Fibroblast of villous mesenchyme (primary cell): ENCODE measurements at places on chromosomes 6 and 20.

DNA sequence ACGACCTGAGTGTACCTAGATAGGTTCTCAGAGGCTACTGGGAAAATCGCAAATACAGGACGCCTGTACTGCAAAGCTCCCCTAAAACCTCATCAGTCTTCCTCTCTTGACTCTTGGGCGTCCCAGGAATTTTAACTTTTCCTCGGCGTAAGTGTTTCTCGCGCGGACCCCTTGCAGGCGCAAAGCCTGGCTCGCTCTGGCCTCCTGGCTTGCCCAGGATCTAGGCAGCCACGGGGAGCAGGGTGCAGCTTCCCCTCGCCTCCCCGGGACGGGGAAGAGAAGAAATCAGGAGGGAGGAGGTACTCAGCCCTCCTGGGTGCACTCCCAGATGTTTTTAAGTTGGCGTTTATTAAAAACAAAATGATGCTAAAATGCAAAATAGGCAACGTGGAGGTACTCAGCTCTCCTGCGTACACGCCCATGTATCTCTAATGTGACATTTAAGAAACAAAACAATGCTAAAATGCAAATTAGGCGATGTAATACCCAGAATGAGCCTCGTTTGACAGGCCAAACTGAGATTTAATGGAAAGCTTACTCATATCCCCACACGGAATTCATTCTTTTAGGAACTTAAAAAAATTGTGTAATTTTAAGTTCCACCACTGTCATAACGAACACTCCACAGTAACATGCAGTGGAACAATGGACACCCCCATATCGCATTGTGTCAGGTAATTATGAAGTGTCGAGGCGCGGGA lies 1.6 kb upstream of the SOBP start:
- peak; percentile 3 for DNase-seq

- DNase-seq: no peak
Measured at GRCh38 chr6:128230267-128230989, 290.0 kb downstream of the PTPRK start.

- DNase-seq: peak; percentile 47
Measured at GRCh38 chr6:235763-236360, 56.4 kb upstream of the DUSP22 start.

- DNase-seq: no peak
Measured at GRCh38 chr20:32539817-32540675, 45.1 kb downstream of the NOL4L start.

GRCh38 chr6:158069800-158070195 lies 88.1 kb downstream of the SYNJ2 start:
- no peak for DNase-seq

DNA sequence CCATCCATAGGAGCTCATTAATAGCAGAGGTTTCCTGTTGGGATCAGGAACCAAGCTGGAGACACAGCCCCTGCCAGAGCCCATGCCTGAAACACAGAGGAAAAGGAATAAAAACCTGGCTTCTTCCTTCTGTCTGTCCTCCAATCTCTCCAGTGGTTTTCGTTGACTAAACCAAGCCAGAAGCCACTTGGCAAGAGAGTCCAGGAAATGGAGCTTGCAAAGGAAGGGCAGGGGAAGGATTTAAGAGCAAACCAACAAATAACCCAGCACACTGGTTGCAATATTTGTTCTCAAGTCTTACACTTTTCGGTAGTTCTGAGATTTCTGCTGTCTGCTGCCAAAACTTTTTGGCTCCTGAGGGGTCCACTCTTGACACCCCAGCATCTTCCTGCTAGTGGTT lies 137.0 kb upstream of the BMP2 start:
- DNase-seq: no peak

- DNase-seq: no peak
Measured at GRCh38 chr6:9841886-9842725, 572.8 kb downstream of the TFAP2A start.

DNA sequence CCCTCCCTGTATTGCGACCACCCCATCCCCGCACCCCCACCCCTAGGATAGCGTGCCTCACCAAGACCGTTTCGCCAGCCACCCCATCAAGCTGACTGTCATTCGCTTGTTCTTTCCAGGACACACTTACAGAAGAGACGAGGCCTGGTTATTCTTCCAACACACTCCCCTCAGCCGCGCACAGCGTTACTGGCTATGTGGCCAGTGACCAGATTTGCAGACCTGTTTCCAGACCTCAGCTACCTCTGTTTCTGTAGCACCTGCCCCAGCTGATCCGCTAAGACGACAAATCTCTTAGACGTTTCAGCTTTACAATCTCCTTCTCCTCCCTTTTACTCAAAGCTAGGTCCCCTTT lies 26.1 kb downstream of the HLA-F start:
- DNase-seq: no peak

GRCh38 chr6:154648888-154649205 lies 84.4 kb upstream of the SCAF8 start:
- DNase-seq: no peak

DNA sequence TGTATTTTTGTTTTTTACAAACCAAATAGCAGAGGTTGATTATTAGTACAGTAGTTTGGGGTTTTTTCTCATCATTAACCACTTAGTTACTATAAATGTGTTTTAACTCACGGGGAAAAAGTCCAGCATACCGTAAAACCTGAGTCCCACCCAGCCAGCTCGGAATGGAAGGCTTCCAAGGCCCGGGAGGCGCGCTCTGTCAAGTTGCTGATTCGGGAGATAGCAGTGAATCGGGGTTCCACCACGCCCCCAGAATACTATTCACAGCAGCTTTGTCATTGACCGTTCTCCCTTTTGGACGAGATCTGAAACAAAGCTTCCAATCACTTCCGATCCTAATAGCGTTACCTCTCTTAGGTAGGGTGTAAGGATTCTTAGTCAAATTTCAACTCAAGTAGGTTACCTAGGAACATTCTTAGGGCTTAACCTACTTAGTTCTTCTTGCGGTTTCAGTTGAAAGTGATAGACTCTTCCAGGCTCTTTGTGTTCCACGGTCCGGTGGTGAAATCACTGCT lies 232.8 kb upstream of the QKI start:
- DNase-seq: no peak

GRCh38 chr6:16370943-16371342 lies 132.6 kb downstream of the GMPR start:
- DNase-seq: no peak

GRCh38 chr20:59519707-59520014 lies 84.7 kb upstream of the PHACTR3 start:
- DNase-seq: no peak

- peak; percentile 62 for DNase-seq
Measured at GRCh38 chr6:53615633-53616449, 49.7 kb downstream of the KLHL31 start.

DNA sequence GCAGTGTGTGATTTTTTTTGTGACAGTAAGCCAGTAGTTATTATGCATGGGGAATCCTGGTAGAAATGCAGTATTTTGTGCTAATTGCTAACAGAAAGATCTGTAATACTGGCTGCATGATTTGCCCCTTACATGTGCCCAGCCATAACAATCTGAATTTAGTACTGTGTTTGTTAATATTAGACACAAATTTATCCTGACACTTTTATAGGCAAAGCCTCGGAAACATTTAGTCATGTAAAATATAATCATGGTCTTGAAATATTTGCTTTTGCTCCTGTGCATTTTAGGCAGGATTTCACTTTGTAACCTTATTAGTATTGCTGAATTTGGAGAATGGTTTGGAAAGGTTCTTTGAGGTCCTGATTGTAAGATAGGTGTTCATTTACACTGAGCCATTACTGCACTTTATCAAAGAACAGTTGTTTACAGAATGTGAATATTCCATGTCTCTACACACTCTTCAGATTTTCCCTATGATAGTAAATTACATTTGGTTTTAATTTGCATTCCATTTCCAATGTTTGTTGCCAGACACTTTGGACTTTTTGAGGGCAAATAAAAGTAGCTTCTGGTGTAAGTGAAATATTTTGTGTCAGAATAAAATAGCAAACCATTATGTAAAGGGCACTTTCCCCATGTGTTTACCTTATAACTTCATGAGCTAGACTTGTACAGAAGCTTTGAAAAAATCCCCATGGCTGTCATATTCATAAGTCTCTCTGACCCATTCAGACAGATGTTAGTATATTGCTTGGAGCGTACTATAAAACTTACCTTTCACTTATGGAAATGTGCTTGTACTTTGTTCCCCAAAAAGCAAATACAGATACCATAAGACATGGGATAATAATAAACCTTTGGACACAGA lies 349.9 kb downstream of the ARHGAP18 start:
- peak; percentile 17 for DNase-seq

GRCh38 chr6:97399208-97399607 lies 116.2 kb upstream of the MMS22L start:
- DNase-seq: no peak

DNA sequence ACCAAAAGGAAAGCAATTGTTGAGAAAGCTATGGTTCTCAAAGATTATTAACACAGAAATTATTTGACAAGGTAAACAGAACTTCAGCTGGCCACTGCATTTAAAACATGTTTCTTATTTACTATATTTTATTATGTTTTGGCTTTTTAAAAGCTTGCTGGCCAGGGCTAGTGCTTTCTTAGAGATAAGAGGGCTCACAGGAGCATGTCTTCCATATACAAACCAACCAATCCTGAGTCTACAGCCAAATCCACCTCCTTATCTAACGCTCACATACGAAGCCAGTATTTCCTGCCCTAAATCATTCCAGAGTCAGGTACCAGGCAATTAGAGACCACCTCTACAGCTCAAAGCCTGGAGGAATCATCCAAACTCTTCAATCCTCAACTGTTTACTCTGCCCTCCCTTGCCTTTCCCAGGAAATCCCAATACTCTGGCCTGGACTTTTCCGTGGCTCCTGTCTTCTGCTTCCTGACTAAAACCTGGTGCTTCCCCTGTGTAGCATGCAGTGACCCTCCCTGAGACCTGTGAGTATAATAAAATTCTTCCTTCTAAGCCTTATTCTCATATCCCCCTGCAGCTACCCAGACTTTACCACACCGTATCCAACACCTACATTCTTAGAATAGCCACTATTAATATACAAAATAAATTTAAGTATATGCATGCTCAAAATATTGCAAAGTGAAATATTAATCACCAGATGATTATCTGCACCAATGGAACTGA lies 33.2 kb downstream of the RANBP9 start:
- peak; percentile 76 for DNase-seq

DNA sequence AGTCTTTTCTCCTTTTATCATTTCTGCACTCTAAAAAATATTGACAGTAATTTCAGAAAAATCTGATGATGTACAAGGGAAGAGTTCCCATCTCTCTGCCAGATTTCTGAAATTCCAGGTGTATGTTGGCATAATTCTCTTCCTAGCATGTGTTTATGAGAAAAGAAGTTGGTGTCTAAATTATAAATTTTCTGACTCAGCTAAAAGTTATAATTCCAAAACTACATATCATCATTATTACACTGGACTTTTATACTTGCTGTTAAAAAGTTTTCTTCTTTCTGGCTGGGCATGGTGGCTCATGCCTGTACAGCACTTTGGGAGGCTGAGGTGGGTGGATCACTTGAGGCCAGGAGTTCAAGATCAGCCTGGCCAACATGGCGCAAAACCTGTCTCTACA lies 135.7 kb upstream of the SAMD5 start:
- no peak for DNase-seq

DNA sequence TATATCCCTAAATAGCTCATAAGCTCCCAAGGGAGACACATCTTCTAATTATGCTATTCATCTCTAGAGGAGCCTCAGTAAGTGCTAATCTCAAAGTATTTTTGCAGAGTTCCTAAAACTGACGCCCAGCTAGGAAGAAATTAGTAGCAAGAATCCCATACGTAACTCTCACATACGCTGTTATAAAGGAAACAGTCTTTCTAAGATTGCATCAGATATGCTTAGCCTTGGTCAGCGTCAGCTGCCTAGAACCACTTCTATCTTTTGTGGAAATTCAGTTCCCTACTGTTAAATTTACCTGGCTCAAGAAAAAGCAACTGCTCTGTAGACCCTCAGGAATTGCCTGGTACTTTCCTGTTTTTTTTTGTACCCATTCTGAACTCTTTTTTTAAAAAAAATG lies 13.6 kb downstream of the RIPOR2 start:
- no peak for DNase-seq

GRCh38 chr6:138454981-138455706 lies 44.1 kb downstream of the NHSL1 start:
- DNase-seq: no peak

DNA sequence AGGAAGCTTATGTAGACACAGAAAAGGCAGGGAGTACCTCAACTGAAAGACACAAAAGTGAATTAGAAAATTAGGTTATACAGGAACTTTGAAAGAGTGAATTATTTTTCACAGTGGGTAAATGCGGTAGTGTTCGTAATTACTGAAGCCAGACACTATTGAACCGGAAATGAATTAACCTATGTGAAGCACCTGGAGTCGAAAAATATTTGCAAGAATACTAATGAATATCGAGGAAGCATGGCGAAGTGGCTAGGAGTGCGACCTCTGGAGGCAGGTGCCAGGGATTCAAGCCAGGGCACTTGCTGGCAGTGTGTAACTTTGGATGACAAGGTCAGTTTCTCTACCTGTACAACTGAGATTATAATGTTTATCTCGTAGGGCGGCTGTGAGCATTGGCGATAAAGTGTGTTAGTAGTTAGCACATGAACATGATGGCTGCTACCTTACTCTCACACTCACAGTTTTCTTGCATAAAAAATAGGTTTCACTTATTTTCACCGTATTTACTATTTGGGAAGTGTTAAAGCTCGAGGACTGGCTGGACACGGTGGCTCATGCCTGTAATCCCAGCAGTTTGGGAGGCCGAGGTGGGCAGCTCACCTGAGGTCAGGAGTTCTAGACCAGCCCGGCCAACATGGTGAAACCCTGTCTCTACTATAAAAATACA lies 567 bp upstream of the SLC18B1 start:
- DNase-seq: peak; percentile 52

- DNase-seq: no peak
Measured at GRCh38 chr20:598133-598850, 11.8 kb downstream of the TCF15 start.

- DNase-seq: no peak
Measured at GRCh38 chr6:102907181-102907580, 1513.7 kb downstream of the GRIK2 start.

DNA sequence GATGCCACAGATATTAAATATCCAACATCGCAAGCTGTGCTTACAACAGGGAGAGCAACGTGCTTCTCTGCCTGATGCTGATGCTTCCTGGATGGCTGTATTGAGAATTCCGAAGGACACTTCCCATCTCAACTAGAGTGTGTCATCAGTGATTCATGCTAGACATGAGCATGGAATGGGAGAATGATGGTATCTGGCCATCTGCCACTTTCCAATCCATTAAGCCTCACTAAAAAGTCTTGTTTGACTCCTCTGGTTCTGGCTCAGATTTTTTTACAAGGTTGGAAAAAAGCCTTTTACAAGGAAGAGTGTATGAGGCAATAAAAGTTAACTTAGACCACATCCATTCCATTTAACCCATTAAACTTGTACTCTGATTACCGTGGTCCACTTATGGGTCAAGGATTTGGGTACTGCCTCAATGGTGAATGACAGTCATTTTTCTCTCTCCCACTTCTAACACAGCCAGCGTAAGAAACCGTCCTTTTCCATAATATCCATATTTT lies 265.3 kb downstream of the UST start:
- DNase-seq: peak; percentile 99

GRCh38 chr6:131059486-131059885 lies 3.6 kb downstream of the EPB41L2 start:
- peak; percentile 45 for DNase-seq
